ENCODE measurements at places on chromosomes 16 and 17.

GRCh38 chr17:76481071-76481655 is 13.8 kb downstream of the AANAT start:
- no peak for DNase-seq

GRCh38 chr17:17042384-17042736 is at the start of gene MPRIP:
MPRIP (plus strand) TSS chr17:17042457; CDS start chr17:17042849, 392 bp downstream.
- DNase-seq, result no peak

GRCh38 chr17:83152227-83152744 is 72.9 kb downstream of the METRNL start:
- no peak for DNase-seq

- DNase-seq, result no peak
Observed at GRCh38 chr17:65051922-65052321, 4.6 kb downstream of the GNA13 start.
